ENCODE measurements at places on chromosomes 11 and 22.

DNA sequence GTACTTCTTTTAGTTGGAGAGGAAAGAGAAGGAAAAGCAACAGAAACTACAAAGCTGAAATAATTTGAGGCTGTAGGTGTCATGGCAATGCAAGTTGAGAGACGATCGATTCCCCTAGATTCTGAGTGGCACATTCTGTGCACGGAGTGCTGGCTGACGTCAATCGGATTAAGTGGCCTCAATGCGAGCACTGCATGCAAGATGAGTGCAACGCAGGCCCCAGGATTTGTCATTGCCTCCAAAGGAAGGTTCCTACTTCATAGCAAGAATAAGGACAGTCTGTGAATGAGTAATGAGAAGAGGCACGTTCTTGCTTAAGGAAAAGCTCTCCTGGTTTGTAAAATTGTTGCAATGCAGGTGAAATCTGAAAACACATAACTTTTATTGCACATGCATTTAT, 892.4 kb downstream of the KCNA4 start:
- H3K36me3 ChIP-seq = no peaks in the 10 kb centered on the region
- no peaks in the 10 kb centered on the region for H3K4me1 ChIP-seq
- H3K4me3 ChIP-seq = no peak overlapping the region
- H3K27ac ChIP-seq = no peak overlapping the region
- DNase-seq = peak; percentile 11

GRCh38 chr11:35305670-35306382, 113.5 kb downstream of the SLC1A2 start:
- H3K4me3 ChIP-seq = no peak overlapping the region
- H3K4me1 ChIP-seq = peaks cover 7% of the 10 kb centered on the region
- DNase-seq = no peak
- H3K36me3 ChIP-seq = peaks cover 33% of the 10 kb centered on the region
- H3K27me3 ChIP-seq = no peaks in the 10 kb centered on the region

DNA sequence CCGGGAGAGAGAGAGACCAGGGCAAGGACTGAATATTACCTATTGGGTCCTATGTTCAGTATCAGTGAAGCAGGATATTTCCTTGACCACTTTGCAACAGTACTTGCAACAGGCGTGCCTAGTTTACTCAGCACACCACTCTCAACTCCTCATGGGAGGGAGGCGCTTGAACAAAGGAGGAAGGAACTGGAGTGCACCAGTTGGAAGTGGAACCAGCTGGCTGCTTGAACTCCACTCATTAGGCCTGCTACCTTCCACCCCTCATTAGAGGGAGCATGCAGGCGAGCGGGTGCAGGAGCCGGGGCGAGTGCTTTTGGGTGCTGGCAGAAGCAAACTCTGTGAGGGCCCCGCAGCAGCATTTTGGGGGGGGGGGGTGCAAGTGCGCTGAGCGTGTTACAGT, 1369.6 kb upstream of the RAG2 start:
- no peaks in the 10 kb centered on the region for H3K27me3 ChIP-seq
- no peaks in the 10 kb centered on the region for H3K4me1 ChIP-seq
- H3K27ac ChIP-seq = no peak overlapping the region
- H3K4me3 ChIP-seq = no peak overlapping the region

DNA sequence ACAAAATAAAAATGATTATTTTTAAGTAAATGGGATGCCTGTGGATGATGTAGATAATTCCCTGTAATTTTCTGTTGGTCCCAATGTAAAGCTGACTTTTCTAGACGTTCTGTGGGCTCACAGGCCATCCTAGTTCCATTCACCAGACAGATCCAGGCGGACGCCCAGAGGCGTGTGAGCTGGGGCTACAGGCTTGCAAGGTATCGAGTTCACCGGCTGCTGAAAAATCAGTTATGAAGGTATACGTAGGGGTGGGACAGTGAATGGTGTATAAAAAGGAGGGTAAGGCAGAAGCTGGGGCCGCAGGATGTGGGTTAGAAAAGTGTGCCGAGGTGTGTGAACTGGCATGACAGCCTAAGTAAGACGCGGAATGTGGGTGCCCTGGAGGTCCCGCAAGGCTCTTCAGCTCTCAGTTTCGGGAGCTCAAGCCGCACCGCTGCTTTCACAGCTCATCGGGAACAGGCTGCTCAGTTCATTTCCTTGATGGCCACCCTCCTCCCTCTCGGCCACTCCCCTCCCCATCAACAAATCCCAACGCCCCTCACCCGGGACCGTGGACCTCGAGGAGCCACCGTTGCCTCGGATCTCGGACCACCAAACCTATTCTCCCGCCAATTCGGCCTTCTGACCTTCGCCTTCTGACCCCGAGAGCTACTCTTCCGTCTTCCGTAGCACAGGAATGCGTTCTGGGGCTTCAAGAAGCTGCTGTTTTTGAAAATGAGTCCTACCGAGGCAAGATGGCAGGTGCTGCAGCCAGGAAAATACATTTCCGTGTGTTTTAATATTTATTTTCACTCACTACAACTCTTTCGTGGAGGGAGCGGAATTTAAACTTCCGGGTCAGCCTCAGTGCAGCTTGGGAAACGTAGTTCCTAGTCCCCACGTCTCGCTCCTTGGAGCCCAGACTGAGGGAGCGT, at the start of gene XNDC1N:
XNDC1N (minus strand) TSS at position 775 of the 917 bp plus-strand sequence. CDS start 5,241 bp downstream, outside the sequence.
- no peaks in the 10 kb centered on the region for H3K36me3 ChIP-seq
- no peak for DNase-seq
- peaks cover 12% of the 10 kb centered on the region for H3K4me1 ChIP-seq
- H3K27ac ChIP-seq = peak within 1 kb of the TSS; percentile 90
- H3K4me3 ChIP-seq = peak within 1 kb of the TSS; percentile 96

GRCh38 chr11:119024430-119025098, 6.0 kb downstream of the TRAPPC4 start:
- no peak overlapping the region for H3K27ac ChIP-seq
- DNase-seq = no peak
- H3K27me3 ChIP-seq = no peaks in the 10 kb centered on the region
- peaks cover 22% of the 10 kb centered on the region for H3K4me1 ChIP-seq

- DNase-seq = no peak
- peak overlapping the region; percentile 4 for H3K27ac ChIP-seq
- no peaks in the 10 kb centered on the region for H3K27me3 ChIP-seq
- peaks cover under 1% of the 10 kb centered on the region for H3K36me3 ChIP-seq
- peaks cover 17% of the 10 kb centered on the region for H3K4me1 ChIP-seq
These were observed 1.0 kb downstream of the ZNF70 start for GRCh38 chr22:23749841-23750301.

- peaks cover 14% of the 10 kb centered on the region for H3K4me1 ChIP-seq
- no peak overlapping the region for H3K27ac ChIP-seq
- no peaks in the 10 kb centered on the region for H3K27me3 ChIP-seq
- H3K36me3 ChIP-seq = peaks cover 7% of the 10 kb centered on the region
These were observed 17.2 kb downstream of the OPCML start for GRCh38 chr11:133515107-133515506.

DNA sequence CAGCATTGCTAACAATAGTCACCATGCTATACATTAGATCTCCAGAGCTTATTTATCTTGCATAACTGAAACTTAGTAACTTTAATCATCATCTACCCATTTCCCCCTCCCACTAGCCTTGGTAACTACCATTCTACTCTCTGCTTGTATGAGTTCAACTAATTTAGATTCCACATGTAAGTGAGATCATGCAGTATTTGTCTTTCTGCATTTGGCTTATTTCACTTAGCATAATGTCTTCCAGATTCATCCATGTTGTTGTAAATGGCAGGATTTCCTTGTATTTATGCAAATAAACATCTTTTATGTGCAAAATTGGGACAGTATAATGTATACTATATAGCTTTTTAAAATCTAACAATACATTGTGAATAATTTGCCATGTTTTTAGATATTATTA, 66.0 kb upstream of the ZBED5 start:
- no peak for DNase-seq
- no peaks in the 10 kb centered on the region for H3K4me1 ChIP-seq
- H3K36me3 ChIP-seq = no peaks in the 10 kb centered on the region
- no peak overlapping the region for H3K27ac ChIP-seq
- H3K27me3 ChIP-seq = no peaks in the 10 kb centered on the region

DNA sequence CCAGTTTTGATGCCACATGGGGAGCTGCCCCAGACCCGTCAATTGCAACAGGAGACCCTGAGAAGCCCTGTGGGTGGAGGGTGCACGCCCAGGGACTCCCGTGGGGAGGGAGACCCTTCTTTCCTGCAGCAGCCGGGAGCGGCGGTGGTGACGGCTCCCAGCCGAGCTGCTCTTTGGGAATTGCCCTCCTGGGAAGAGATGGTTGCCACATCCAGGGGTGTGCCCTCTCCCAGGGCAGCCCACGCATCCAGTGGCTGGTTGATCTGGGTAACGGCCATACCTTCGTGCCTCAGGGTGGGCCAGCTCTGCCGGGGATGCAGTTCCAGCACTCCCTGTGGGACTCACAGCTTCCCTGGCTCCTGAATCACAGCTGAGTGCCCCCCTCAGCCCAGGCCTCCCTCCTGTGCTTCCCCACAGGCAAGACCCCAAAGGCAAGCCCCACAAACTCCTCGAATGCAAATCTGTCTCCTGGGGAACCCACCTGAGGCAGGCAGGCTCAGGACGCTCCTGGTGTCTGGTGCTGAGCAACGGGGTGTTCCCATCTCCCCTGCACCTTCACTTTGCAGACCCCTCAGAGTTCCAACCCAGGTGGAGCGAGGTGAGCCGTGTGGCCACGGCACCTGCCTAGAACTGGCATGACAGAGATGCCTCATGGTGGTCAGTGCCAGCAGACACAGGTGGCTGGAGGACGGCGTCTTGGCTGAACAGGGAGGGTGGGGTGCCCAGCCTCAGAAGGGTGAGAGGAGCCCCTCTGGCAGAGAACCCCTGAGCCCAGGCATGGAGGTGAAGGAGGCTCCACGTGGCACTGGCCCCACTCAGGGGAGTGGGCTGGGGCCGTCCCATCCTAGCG, 1027.4 kb downstream of the BRD1 start:
- peaks cover 31% of the 10 kb centered on the region for H3K4me1 ChIP-seq
- no peak overlapping the region for H3K27ac ChIP-seq
- no peaks in the 10 kb centered on the region for H3K36me3 ChIP-seq
- H3K27me3 ChIP-seq = peaks cover 4% of the 10 kb centered on the region

DNA sequence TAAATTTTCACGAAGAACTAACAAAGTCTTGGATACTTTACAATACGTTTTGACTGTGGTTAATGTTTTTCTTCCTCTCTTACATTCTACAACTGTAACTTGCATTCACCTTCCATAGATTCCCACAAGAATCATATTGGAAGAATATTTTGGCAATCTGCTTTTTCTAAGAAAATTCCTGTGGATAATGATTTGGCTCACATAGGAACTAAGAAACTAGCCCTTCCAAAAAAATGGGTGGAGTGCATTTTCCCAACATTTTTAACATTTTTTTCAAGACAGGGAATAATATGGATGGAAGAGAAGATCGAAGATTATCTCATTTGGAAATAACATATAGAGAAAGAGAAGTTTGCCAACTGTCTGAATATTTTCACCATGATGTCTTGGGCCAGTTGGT, 256.9 kb upstream of the POU2AF2 start:
- H3K27ac ChIP-seq = no peak overlapping the region
- no peaks in the 10 kb centered on the region for H3K36me3 ChIP-seq
- no peaks in the 10 kb centered on the region for H3K27me3 ChIP-seq
- DNase-seq = no peak

GRCh38 chr22:32849501-32849900, 48.0 kb downstream of the TIMP3 start:
- H3K4me1 ChIP-seq = peaks cover 44% of the 10 kb centered on the region
- peaks cover 14% of the 10 kb centered on the region for H3K36me3 ChIP-seq
- no peak for DNase-seq
- no peak overlapping the region for H3K27ac ChIP-seq
- no peak overlapping the region for H3K4me3 ChIP-seq

DNA sequence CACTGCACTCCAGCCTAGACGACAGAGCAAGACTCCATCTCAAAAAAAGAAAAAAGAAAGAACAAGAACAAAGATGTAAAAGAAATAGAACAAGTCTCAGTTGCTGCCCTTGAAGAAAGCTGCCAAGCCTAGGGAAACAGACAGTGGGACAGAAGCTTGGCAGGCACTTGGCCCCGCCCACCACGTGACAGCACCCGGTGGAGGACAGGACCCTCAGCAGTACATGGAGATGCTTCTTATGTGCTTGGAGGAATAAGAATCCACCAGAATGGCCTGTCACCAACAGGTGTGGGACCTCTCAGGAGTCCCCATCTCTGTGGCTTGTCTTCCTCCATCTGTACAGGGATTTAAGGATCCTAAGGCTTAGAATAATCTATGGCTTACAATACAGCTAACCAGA, 7.6 kb upstream of the TMPRSS6 start:
- no peaks in the 10 kb centered on the region for H3K27me3 ChIP-seq
- no peak for DNase-seq
- no peaks in the 10 kb centered on the region for H3K36me3 ChIP-seq
- H3K4me3 ChIP-seq = no peak overlapping the region
- no peak overlapping the region for H3K27ac ChIP-seq

DNA sequence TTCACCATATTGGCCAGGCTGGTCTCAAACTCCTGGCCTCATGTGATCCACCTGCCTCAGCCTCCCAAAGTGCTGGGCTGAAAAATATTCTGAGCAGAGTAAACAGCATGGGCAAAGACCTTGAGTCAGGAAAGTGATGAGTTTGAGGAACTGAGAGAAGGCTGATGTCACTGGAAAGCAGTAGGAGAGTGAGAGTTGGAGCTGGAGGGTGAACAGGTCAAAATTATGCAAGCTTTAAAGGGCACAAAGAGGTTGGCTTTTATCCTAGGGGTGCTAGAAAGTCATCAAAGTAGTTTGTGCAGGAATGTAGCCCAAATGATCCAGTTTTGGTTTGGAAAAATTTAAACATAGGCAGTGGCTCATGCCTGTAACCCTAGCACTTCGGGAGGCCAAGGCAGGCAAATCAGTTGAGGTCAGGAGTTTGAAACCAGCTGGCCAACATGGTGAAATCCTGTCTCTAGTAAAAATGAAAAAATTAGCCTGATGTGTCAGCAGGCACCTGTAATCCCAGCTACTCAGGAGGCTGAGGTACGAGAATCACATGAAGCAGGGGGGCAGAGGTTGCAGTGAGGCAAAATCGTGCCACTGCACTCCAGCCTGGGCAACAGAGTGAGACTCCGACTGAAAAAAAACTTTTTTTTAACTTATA, 44.7 kb upstream of the CXCR5 start:
- no peaks in the 10 kb centered on the region for H3K4me1 ChIP-seq
- H3K27ac ChIP-seq = no peak overlapping the region
- H3K27me3 ChIP-seq = no peaks in the 10 kb centered on the region
- H3K4me3 ChIP-seq = no peak overlapping the region
- H3K36me3 ChIP-seq = no peaks in the 10 kb centered on the region
- no peak for DNase-seq

GRCh38 chr11:87425943-87426342, 388.2 kb downstream of the TMEM135 start:
- no peak for DNase-seq
- H3K27ac ChIP-seq = no peak overlapping the region
- H3K4me1 ChIP-seq = no peaks in the 10 kb centered on the region
- no peaks in the 10 kb centered on the region for H3K36me3 ChIP-seq
- no peak overlapping the region for H3K4me3 ChIP-seq

DNA sequence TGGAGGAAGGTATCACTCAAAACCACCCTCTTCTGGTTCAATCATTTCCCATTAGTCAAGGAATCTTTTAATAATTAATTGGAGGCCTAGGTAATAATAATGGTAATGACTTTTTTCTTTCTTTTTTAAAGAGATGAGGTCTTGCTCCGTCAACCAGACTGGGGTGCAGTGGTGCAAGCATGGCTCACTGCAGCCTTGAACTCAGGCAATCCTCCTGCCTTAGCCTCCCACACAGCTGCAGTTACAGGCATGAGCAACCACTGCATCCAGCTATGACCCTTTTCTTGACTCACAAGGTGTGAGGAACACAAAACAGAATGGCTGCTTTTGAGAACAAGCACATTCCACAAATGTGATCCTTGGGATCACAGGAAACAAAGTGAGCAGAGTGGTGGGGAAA, 3.6 kb downstream of the POLDIP3 start:
- no peak for DNase-seq
- H3K27me3 ChIP-seq = no peaks in the 10 kb centered on the region
- H3K4me1 ChIP-seq = peaks cover 66% of the 10 kb centered on the region
- H3K27ac ChIP-seq = no peak overlapping the region
- H3K4me3 ChIP-seq = no peak overlapping the region
- H3K36me3 ChIP-seq = peaks cover 21% of the 10 kb centered on the region
